ENCODE measurements at places on chromosomes 13 and 19.
A peak's percentile ranks its signal among the peaks of the same experiment; 100 is the strongest.

DNA sequence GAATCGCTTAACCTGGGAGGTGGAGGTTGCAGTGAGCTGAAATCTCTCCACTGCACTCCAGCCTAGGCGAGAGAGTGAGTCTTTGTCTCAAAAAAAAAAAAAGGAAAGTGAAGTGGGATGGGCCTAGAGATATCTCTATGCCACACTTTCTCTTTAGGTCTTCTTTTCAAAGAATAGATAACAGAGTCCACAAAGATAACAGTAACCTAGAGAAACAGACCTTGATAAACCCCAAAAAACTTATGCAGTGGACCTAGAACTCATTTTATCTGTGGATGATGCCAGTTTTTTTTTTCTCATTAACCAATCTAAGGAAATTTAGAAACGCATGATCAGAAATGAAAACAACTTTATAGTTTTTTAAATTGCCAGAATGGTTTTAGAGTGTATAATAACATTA lies 227.4 kb downstream of the LHFPL6 start:
- DNase-seq = no peak

DNA sequence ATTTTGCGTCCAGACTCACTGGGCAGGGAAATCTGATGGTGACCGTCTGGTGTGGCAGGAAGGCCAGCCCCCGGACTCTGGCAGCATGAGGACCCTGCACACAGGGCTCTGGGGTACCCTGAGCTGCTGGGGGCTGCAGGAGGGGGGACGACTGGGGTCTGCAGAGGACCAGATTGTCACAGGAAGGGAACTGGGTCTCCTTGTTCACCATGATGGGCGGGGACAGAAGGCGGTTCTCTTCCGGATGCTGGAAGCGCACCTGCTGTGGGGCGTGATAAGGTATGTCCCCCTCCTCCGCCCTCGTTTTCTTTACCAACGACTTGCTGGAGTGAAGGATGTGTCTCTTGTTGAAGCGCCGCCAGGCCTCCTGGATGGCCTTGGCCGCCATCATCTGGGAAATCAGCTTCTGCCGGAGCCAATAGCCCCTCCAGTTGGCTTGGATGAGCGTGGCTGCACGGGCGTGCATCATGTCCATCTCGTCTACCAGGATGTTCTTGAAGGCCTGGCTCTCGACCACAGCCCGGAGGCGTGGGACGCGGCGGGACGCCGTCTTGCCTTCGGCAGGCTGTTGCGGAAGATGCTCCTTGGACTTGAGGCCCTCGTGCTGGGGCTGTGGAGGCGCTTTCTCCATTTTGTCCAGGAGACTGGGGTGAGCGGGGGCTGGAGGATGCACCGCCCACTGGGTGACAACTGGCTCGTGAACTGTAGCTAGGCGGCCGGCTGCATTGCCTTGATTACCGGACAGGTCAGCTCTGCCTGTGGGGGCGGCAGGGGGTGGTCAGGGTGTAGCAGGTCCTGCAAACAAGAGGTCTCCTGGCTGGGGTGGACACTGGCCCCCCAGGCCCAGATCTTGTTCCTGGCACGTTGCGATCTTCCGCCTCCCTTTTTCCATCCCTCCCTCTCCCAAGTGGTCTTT lies 7.2 kb downstream of the IQCN start:
- DNase-seq = no peak

DNA sequence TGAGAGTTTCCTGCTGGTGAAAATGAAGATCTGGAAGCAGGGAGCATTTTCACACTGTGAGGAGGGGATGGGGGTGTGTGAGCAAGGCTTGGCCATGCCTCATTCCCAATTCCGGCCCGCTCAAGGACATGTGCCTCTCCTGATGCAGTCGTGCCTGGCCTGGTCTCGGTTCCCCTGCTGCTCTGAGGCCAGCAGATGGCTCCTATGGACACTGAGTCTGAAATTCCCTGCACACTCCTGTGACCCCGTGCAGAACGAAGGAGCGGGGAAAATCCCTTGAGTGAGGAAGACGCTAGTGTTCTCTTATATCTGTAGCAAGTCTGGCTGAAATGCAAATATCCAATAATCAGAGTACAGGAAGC lies 363 bp upstream of the ZNF763 start:
- no peak for DNase-seq

GRCh38 chr13:31090961-31091624 lies 70.6 kb downstream of the HSPH1 start:
- no peak for DNase-seq

DNA sequence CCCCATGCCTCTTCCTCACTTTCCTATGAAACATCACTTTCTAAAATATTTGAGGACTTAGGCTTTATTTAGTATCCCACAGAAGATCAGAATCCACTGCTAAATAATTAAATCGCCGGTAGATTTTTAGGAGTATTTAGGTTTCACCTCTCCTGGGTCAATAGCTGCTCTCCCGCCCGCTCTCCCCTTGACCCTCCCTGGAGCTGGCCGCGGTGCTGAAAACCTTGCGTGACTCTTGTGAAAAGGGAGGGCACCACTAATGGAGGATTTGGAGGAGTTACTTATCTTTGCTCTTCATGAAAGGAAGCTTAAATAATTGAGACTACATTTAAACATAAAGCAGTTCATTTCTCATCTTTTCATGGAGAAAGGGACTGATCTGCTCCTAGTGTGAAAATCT lies 14.1 kb downstream of the POU4F1 start:
- no peak for DNase-seq

DNA sequence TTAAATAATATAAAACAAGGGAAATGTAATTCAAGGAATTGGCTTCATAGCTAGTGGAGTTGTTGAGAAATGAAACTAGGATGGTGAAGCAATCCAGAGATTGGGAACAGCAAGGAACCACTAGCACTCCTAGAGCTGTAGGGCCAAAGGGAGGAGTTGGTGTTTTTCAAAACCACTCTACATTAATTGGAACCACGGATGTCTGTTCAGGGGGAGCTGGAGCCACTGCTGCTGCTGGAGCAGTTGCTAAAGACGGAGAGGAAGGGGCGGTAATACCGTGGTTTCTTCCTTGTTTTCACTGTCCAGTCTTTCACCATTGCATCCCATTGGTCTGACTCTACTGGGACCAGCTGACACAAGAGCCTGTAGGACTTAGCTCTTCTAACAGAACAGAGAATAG lies 8.5 kb downstream of the DNAJC15 start:
- DNase-seq = no peak

DNA sequence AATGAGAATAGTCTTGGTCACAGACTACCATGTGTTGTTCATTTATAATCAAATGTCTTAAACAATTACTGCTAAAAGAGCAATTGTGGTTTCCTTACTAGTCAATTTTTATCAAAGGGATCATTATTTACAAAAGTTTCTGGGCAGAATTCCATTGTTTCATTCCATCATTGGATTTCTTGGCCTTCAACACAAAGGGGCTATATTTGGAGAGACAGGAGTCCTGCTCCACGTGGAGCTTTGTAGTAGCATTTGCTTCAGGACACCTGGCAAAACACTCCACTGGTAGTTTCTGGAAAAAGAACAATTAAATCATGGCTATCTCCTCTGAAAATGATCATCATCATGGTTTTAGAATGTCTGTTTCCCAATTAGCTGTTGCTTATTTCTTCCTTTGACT lies 22.3 kb upstream of the STARD13 start:
- DNase-seq = no peak

GRCh38 chr13:97120346-97120745 lies 101.8 kb upstream of the MBNL2 start:
- no peak for DNase-seq

GRCh38 chr19:12834566-12834943 lies at the start of gene RTBDN:
RTBDN (minus strand) TSS chr19:12834579; CDS start chr19:12829979, 4,600 bp downstream.
- no peak for DNase-seq

GRCh38 chr13:45108716-45109101 lies 11.6 kb upstream of the GTF2F2 start:
- DNase-seq = no peak

GRCh38 chr19:6393074-6393982 lies at the start of gene GTF2F1:
GTF2F1 (minus strand) TSS chr19:6393164; CDS start chr19:6392995, 169 bp downstream.
- DNase-seq = peak; percentile 93

GRCh38 chr13:51342706-51343105 lies 3.2 kb downstream of the SERPINE3 start:
- DNase-seq = no peak
